ENCODE measurements at places on chromosomes 3 and 15. TPM values are rescaled to one million over a fixed set of nuclear protein-coding genes. Genes with fewer than 3 reads are reported as not detected.

The ASB14 gene
- total RNA-seq = not detected

The OR5K2 gene
- not detected for total RNA-seq

The DOCK3 gene
- under 0.01 TPM for total RNA-seq

The P2RY12 gene
- under 0.01 TPM for total RNA-seq

The CELF6 gene
- total RNA-seq = not detected

The SEC61A1 gene
- 298 TPM for total RNA-seq

The XCR1 gene
- not detected for total RNA-seq

The EXD1 gene
- under 0.01 TPM for total RNA-seq

The LSG1 gene
- 56.6 TPM for total RNA-seq

The SYNPR gene
- not detected for total RNA-seq

The CCRL2 gene
- total RNA-seq = 0.64 TPM

The FBXW12 gene
- total RNA-seq = not detected

The KPNA4 gene
- total RNA-seq = 36.4 TPM

Data from fibroblast of villous mesenchyme (primary cell).